Activated CD4-positive, alpha-beta T cell treated with anti-CD3 and anti-CD28 coated beads, Interleukin-2, amount 10 ng/mL, durations not matched to agents 7 days and 5 days (primary cell): ENCODE measurements at places on chromosomes 13 and 19.

DNA sequence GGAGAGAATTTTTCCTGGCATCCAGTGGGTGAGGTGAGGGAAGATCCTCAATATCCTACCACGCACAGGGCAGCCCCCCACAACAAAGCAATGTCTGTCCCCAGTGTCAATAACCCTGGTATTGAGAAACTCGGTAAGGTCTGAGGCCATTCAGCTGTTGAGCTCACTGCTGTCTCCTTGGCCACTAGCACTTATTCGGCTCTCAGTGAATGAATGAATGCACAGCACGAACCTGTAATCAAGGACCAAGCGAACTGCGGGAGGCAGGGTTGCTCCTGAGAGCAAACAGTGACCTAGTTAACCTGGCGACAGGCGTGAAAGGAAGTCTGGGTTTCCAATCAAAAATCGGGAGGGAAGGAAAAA, 640 bp downstream of the ZSCAN5A start:
- no peak for DNase-seq

- no peak for DNase-seq
Measured at GRCh38 chr13:46352805-46353204, 34.2 kb downstream of the RUBCNL start.

- no peak for DNase-seq
Measured at GRCh38 chr13:101757446-101758039, 305.1 kb downstream of the ITGBL1 start.

- DNase-seq, result no peak
Measured at GRCh38 chr13:111917901-111918300, 149.0 kb upstream of the SOX1 start.

DNA sequence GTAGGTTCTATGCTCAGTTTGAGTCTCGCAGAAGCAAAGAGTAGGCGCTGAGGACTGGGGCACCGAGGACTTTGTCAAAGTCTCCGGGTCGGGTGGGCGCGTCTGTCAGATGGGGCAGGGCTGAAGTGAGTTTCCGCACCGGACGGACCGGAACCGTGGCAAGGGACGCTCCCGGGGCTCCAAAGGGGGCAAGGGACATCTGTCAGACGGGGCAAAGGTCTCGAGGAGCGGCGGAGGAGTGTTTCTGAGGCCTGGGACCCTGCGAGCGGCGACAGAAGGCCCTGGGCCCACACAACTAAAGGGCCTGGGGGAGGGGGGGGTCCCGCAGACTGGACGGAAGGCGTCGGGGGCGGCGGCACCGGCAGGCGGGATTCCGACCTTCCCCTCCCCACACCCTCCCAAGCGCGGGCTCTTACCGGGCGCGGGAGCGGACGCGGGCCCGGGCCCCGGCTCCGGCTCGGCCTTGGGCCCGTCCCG, 13.3 kb upstream of the AKAP8L start:
- peak; percentile 34 for DNase-seq

DNA sequence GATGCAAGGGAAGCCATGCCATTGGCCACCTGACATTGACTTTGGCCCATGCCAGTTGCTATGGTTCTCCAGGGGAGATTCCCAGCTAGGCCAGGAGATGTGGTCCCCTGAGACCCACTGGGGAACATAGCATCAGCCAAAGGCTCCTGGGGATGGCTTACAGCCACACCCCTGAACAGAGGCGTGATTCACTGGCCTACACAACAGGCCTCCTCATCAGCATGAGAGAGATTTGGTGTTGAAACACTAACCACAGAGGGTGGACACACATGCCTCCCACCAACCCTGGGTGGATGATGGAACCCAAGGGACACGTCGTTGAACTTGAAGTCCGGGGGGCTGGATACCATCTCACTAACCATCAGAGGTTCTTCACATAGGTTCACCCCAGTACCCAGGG, 14.4 kb downstream of the IQCN start:
- no peak for DNase-seq

- peak; percentile 91 for DNase-seq
Measured at GRCh38 chr13:40388617-40389016, 277.8 kb downstream of the FOXO1 start.

- peak; percentile 32 for DNase-seq
Measured at GRCh38 chr13:50244713-50245574, 229.7 kb downstream of the KCNRG start.

GRCh38 chr13:81498969-81499368, 1158.0 kb upstream of the SPRY2 start:
- DNase-seq, result no peak

DNA sequence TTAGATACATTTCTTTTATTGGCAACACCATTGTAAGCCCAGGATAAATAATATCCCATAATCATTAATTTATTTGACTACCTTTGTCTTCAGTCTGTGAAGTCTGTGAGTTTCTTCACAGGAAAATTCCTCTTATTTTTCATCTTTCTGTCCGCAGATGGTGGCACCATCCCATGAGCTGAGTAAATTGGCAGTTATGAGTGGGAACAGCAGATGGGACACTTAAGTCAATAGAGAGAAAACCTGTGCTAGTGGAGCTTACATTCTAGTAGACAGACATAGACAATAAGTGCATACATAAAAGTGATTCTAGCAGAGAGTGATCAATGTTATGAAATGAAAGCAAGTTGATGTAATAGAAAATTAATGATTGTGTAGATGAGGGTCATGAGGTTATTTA, 638.2 kb upstream of the MIR17HG start:
- DNase-seq, result no peak
